Gastrocnemius medialis (tissue), 4 donors: ENCODE measurements at places on chromosomes 7 and 10. TPM values are rescaled to one million over a fixed set of nuclear protein-coding genes. Genes with fewer than 3 reads are reported as not detected.

The GPAM gene
- 9.0 TPM for total RNA-seq

The LBX1 gene
- total RNA-seq: 13.4 TPM

The GHRHR gene
- total RNA-seq: not detected

DNA sequence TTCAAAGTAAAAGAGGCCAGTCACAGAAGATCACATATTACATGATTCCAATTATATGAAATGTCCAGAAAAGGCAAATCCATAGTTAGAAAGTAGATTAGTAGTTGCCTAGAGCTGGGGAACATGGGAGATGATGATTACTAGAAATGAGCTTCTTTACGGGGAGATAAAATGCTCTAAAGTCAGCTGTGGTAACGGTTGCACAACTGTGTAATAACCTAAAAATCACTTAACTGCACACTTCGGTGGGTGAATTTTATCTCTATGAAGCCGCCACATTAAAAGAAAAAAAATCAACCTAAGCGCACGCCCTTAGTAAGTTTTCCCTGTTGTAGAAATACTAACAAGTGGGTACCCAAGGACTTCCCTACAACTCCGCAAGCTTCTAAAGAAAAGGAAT is 15.9 kb downstream of the XRCC2 start:
- H3K36me3 ChIP-seq: no peaks in the 10 kb centered on the region
- H3K4me3 ChIP-seq: no peak overlapping the region
- H3K4me1 ChIP-seq: peaks cover 9% of the 10 kb centered on the region
- H3K27ac ChIP-seq: no peak overlapping the region

DNA sequence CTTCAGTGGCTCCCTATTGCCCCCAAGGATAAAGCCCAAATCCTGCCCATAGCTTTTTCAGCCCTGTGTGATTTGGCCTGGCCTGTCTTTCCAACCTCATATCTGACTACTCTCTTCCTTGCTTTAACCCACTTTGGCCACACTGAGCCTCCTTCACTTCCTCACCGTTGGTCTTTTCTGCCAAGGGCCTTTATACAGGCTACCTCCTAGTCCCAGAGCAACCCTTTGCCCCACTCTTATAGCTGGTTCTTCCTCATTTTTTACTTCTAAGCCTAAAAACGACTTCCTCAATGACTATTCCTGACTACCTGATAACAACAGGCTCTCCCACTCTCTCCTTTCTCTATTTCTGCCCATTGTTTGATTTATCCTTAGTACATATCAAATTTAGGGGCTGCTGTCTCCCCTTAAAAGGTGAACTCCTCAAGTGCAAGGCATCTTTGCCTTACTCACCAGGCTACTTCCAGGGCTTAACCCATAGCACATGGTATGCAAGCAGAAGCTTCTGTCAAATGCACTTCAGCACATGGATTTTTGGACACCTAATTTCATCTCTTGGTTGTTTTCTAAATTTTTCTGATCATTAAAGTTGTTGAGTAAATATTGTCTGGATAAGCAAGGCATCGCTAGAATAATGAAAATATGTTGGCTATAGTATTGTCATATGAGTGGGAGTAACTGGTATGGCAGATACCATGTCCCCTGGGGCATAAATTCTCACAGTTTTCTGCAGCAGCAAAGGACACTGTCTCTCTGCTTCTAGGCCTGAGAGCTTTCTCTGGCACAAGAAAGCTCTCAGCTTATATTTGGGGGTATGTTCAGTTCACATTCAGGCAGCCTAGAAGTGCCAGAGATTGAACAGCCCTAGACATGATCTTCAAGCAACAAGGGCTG is 201.5 kb upstream of the GPR26 start:
- H3K4me1 ChIP-seq: no peaks in the 10 kb centered on the region
- no peaks in the 10 kb centered on the region for H3K27me3 ChIP-seq
- no peak overlapping the region for H3K4me3 ChIP-seq
- no peak for DNase-seq
- H3K36me3 ChIP-seq: no peaks in the 10 kb centered on the region
- no peak overlapping the region for H3K27ac ChIP-seq

DNA sequence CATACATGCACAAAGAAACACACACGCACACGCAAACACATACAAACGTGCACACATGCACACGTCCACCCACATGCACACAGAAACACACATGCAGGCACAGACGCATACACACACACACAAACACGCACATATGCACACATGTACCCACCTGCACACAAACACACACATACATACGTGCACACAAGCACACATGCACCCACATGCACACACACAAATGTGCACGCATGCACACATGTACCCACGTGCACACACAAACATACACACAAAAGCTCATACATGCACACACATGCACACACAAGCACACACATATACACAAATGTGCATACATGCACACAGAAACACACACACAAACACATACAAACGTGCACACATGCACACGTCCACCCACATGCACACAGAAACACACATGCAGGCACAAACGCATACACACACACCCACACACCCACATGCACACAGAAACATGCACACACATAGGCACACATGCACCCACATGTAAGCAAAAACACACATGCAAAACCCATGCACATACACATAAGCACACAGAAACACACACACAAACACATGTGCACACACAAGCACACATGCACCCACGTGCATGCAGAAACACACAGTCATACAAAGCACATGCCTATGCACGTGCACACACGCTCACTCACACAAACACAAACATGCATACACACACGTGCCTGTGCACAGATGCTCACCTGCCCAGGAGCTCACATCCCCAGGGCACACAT is 44.8 kb downstream of the FOXL3 start:
- H3K4me3 ChIP-seq: no peak overlapping the region
- peaks cover 5% of the 10 kb centered on the region for H3K4me1 ChIP-seq
- H3K27ac ChIP-seq: no peak overlapping the region
- DNase-seq: no peak
- no peaks in the 10 kb centered on the region for H3K27me3 ChIP-seq

DNA sequence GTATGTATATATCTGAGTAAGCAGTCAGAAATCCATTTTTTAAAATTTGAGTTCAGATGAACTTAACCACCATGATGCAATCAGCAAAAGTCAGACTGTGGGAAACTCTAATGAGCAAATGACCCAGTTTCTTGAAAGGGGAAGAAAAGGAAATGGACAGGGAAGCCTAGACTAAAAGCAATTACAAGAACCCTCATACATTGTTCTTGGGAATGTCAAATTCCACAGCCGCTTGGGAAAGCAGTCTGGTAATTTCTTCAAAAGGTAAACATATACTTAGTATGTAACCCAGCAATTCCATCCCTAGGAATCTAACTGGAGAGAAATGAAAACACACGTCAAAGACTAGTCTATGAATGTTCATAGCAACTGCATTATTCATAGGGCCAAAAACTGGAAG is 16.4 kb upstream of the FOXK1 start:
- H3K4me1 ChIP-seq: no peaks in the 10 kb centered on the region
- DNase-seq: no peak
- no peaks in the 10 kb centered on the region for H3K27me3 ChIP-seq
